Activated CD4-positive, alpha-beta T cell treated with anti-CD3 and anti-CD28 coated beads for 36 hours (primary cell): ENCODE measurements at places on chromosomes 5 and 9. TPM values are rescaled to one million over a fixed set of nuclear protein-coding genes. Genes with fewer than 3 reads are reported as not detected.

DNA sequence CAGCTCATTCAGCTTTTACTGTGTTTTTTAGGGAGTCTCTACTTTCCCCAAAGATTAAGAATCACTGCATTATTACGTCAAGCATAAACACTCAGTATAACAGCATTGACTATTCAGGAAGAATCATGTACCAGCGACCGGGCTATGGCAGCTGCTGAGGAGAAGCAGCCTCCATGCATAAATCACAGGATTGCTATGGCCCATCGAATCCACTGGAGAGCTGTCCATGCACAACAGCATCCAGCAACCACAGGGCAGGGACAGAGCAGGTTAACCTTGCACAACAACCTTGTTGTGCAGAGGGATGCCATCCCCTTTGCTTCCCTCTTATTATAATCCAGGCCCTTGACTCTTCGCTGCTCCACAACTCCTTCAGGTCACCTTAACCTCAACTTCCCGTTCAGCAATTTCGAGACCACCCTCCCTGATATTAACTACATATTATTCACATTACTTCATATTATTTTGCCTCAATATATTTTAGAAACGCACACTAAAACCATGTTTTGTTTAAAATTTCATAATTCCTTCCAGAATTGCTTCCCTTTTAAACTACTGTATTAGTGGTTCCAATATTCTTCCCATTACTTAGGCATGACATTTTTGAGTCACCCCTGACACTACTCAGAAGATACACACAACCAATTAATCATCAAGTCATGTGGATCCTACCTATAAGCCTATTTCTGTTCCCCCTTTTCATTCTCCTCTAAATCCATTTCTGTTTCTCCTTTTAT lies 991 bp downstream of the IARS1 start:
- DNase-seq: peak; percentile 15

DNA sequence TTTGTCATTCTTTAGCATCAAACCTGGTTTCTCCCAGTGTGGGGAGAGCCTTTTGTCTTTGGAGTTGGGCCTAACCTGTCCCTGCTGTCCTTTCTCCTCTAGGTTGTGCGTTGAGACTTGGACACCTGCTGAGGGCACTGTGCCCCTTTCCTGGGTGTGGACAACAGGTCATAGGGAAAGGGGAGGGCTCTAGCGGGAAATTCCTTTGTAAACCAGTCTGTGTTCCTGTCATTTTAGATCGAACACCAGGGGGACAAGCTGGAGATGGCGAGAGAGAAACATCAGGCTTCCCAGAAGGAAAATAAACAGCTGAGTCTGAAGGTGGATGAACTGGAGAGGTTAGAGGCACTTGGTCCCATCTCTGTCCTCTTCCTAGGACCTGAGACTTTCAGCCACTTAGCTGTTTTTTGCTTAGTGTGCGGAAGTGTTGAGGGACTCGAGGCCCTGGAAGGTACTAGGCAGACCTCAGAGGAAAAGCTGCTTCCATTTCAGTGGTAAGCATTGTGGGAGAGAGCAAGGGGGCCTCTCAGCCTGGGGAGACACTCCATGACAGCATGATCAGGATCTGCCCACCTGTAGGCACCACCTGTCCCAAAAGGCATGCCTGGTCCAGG lies 8.6 kb upstream of the GLE1 start:
- DNase-seq: no peak

- DNase-seq: no peak
These were observed 344.2 kb downstream of the ADGRV1 start for GRCh38 chr5:90902651-90903386.

DNA sequence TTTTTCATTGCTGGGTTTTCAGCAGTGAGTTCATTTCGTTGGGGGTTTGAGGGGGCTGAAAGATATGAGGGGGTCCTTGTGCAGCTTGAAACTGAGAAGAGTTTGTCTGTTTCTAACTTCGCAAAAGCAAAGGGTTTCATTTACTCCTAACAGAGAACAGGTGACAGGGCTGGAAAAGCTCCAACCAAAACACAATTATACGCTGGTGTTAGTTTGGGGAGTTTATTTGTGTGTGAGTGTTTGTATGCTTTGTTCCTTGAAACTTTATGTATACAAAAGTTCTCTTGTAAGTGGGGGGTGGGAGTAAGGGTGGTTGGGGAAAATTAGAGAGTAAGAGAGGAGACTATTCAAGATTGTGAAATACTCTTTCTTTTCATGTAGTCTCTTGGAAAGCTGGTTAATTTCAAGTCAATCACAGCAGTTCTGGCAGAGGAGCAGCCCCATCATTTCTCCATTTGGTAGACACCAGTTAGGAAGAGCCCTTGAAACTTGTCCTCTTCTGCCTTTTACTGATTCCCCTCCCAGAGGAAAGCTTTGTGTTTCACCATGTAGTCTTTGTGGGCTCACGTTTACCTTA lies 881 bp downstream of the TNFAIP8 start:
- no peak for DNase-seq

GRCh38 chr9:133893191-133893994 lies 98.7 kb downstream of the VAV2 start:
- no peak for DNase-seq

DNA sequence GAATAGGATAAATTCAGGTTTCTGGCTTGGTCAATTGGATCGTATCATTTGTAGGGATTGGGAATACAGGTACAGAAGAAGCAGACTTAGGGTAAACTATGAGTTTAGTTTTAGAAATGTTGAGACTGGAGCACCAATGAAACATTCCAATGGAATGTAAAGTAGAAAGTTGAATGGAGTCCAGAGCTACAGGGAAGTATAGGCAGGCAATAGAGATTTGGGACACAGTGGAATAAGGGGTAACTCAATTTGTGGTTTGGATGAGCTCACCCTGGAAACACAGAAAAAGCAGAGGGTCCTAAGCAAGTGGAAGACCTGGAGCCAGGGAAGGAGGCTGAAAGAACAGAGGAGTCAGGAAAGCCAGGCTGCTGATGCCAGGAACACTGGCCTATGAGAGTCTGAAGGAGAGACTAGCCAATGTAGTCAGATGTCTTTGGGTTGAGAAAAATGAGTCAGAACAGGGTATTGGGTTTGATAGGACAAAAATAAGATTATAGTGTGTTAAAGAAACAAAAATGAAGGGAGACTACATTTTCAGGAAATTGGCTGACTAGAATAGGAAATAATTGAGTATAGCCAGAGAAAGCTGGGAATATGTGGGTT lies 72.8 kb downstream of the STARD4 start:
- no peak for DNase-seq

DNA sequence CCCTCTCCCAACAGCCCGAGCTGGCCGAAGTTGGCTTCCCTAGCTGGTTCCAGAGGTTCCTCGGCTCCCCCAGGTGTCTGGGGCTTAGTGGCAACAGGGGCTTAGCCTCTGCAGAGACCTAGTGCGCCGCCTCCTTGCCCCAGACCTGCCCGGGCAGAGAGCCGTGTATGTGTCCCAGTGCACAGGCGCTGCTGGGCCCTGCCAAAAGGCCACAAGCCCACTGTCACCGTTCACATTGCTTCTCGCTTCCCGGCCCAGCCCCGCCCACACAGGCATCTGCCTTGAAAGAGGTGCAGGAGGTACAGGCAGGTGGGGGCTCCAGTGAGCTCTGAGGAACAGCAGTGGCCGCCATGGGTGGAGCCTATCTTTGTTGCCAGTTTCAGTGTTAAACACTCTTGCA lies 2.5 kb upstream of the CACFD1 start:
- no peak for DNase-seq

GRCh38 chr5:141077826-141078225 lies 16.6 kb upstream of the PCDHB2 start:
- DNase-seq: no peak

GRCh38 chr5:125607018-125607417 lies 816.2 kb upstream of the GRAMD2B start:
- no peak for DNase-seq

DNA sequence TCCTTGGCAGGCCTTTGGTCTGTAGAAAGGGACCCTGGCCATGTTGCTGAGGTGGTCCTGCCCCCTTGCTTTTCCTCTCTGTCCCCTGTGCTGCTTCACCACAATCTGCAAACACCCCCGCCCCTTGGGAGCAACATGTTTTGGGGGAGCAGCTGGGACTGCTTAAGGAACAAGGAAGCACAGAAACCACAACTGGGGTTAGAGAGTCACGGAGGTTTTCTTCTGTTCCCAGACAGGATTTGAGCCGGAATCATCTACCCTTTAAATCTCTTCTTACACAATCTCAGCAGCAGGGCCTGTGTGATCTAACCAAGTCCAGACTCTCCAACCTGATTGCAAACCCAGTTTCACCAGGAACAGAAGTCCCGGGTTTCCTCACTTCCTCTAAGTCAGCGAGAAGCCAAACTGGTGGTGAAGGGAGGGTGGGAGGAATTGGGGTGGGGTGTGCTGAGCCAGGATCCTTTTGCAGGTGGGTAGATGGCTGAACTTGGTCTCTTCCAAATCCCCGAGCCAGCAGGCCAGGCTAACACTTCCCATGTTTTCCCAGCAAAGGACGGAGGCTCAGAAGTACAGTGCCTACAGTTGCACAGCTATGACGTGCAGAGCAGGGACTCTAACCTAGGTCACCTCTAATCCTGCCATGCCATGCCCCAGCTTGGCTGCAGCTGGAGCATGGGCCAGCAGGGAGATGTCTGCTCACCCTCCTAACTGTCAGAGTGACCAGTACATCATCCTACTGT lies 25.0 kb downstream of the SH3PXD2B start:
- DNase-seq: no peak

DNA sequence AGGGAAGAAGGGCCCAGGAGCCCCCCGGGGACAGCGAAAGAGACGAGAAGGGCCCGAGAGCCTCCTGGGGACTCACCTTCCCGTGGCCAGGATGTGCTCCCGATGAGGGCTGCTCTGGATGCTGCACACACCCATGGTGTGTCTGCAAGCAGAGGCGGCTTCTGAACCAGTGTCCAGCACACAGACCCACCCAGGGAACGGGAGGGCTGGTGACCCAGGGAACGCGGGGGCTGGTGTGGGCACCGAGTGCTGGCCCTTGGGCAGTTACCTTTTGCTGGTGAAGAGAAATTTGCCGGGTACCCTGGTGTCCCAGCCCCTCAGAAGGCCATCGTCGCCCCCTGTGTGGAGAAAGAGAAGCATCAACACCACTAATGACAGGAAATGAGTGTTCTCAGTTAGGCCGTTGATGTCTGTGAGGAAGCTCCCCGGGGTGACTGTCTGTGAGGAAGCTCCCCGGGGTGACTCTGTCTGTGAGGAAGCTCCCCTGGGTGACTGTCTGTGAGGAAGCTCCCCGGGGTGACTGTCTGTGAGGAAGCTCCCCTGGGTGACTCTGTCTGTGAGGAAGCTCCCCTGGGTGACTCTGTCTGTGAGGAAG lies 13.2 kb downstream of the MRPL41 start:
- DNase-seq: no peak

Gene NMUR2
- not detected for total RNA-seq

Gene UGT3A1
- not detected for total RNA-seq

Gene CTNND2
- total RNA-seq: not detected

Gene SLC38A9
- 16.2 TPM for total RNA-seq
